NCI-H2081 (cell line): ENCODE measurements at places on chromosomes 12 and 14.

- DNase-seq, result no peak
Measured at GRCh38 chr12:11633968-11634367, 15.5 kb upstream of the ETV6 start.

DNA sequence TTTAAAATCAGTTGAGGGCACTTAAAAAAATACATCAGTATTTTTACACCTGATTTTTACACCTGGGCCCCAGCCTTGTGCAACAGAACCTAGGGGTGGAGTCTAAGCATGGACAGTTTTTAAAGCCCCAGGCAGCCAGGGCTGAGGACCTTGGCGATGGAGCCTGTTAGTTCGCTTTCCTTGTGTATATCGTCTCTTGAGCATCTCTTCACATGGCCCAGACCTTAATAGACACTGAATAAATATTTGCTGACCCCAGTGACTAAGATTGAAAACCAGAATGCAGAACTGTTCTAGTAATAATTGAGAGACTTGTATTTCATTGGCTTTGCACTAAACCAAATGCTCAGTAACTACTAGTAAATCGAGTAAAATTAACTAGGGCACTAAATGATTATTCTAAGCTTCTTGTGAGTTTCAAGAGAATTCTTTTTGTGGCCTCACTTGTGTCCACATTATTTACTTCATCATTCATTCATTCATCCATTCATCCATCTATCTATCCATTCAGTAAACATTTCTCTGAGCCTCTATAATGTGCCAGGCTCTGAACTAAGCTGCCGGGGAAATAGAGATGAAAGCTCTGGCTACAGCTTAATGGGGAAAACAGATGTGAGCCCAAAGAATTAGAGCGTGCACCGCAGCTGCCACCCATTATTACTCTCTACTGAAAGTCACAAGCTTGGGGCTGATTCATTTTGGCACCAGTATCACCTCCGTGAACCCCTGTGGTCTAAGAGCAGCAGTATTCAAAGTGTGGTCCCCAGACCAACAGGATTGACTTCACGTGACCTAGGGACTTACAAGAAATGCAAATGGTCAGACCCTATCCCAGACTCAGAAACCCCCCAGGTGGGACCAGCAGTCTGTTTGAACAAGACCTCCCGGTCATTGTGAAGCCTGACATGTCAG is 30.7 kb upstream of the BCL7A start:
- no peak for DNase-seq

- DNase-seq, result no peak
Measured at GRCh38 chr12:20561871-20562270, 133.3 kb upstream of the SLCO1C1 start.

- DNase-seq, result no peak
Measured at GRCh38 chr12:86860776-86861175, 604.6 kb upstream of the MGAT4C start.

DNA sequence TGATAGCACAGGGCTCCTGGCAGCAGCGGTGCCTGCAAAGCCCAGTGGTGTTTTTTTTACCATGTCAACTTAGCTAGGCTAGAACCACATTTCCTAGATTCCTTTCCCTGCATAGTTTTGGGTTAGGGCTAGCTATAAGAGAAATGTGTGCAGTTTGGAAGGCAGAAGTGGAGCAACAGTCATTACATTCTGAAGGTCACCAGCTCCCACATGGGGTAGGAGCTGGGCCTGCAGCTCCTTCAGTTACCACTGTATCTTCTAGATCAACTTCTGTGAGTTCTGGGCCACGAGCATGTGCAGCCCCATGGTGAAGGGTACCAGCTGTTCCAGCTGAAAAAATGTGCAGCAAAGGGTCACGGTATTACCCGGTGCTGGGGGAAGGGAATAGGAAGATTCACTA is 2.3 kb upstream of the SLC25A3 start:
- DNase-seq, result no peak

DNA sequence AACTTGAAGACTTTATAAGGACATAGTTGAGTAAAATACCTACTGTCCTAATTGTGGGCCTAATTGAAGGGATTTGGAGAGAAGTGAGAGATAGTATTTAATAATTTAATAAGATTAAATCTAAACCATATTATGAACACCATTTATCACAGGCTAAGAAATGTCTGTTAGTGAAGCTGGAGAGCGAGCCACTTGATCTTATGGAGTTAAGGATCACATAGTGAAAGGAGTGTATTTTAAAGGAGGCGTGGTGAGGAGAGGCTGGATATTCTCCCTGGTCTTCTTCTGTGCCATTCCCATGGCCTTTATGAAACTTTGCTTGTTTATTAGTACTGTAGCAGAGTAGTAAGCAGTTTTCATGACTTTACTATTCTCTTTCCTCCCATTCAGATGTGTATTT is 172.4 kb downstream of the TRHDE start:
- DNase-seq, result no peak
